ENCODE measurements at places on chromosomes 7 and 10.

- no peak for DNase-seq
Measured at GRCh38 chr7:98203261-98203963, 7.8 kb upstream of the BHLHA15 start.

GRCh38 chr10:71268247-71268691, 50.8 kb upstream of the SLC29A3 start:
- DNase-seq, result peak; percentile 63

DNA sequence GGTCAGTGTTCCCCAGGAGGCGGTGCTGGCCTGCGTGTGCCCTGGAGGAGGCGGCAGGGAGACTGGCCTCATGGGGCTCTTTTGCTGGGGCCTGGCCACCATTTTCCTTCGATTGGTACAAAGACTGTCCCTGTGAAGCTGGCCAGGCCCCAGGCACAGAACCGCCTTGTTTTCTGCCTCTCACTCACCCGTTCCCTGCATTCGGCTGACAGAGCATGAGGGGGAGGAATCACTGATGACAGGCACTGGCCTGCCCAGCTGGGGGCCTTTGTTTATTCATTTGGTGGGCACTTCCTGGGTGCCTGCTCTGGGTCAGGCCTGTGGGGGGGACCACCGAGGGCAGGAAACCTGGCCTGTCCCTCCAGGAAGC, 139.2 kb downstream of the FAM53B start:
- DNase-seq, result no peak

DNA sequence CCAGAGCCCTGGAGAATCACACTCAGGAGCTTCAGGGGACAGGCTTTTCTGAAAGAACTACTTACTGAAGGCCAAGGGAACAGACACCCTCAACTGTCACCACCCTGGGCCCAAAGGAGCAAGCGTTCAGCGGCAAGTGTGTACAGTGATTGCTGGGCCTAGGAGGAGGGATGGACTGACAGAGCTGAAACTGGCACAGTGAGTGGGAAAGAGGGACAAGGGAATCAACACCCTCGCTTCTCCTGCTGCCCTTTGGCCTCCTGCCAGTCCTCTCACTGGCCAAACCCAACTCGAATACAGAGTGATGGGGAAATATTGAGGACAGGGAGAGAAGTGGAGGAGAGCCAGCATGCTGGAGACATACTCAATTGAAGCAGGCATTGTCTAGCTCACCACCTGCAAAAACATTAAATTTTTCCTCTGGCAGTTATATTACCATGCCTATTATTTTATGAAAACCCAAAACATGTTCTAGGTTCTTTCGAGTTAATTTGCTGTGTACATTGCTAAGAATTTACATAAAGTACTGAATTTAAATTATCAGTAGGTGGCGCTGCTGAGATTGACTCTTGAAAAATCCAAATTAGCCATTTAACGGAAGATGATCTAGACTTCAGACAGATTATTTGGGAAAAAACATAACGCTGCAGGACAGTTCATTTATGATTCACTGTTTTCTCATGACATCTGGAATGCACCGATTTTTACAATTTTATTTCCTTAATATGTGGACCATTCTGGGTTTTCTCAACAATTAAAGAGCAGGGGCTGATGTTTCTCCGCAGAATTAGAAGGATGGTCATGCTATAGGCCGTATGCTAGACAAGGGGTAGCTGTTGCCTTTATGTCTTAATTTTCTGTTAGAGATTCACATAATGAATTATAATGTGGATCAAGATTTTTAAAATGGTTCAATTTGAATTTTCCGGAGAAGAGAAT, 14.7 kb upstream of the TMEM236 start:
- DNase-seq, result peak; percentile 15

All from muscle of back (tissue), 13 donors.